ENCODE measurements at places on chromosomes 5 and 9.

- peak; percentile 62 for DNase-seq
These were observed 6.6 kb upstream of the FBP1 start for GRCh38 chr9:94645901-94646300.

GRCh38 chr5:103256178-103256577 lies 2.4 kb upstream of the MACIR start:
- DNase-seq, result no peak

GRCh38 chr5:454936-455335 lies 12.0 kb downstream of the EXOC3 start:
- DNase-seq, result no peak

- DNase-seq, result no peak
These were observed 92.4 kb downstream of the ARHGAP26 start for GRCh38 chr5:142862594-142862993.
